Activated CD4-positive, alpha-beta T cell treated with anti-CD3 and anti-CD28 coated beads, Interleukin-2, amount 10 ng/mL, durations not matched to agents 24 days and 14 days (primary cell): ENCODE measurements at places on chromosomes 11 and 22. TPM values are rescaled to one million over a fixed set of nuclear protein-coding genes. Genes with fewer than 3 reads are reported as not detected.

GRCh38 chr11:61172888-61173287 lies 11.7 kb upstream of the VPS37C start:
- no peaks in the 10 kb centered on the region for H3K36me3 ChIP-seq
- peaks cover 11% of the 10 kb centered on the region for H3K27me3 ChIP-seq
- H3K4me1 ChIP-seq: peaks cover 14% of the 10 kb centered on the region

GRCh38 chr11:120940160-120940848 lies 83.6 kb upstream of the TBCEL start:
- no peaks in the 10 kb centered on the region for H3K36me3 ChIP-seq
- H3K4me3 ChIP-seq: no peak overlapping the region
- H3K4me1 ChIP-seq: no peaks in the 10 kb centered on the region
- H3K27ac ChIP-seq: no peak overlapping the region
- peaks cover 10% of the 10 kb centered on the region for H3K27me3 ChIP-seq

DNA sequence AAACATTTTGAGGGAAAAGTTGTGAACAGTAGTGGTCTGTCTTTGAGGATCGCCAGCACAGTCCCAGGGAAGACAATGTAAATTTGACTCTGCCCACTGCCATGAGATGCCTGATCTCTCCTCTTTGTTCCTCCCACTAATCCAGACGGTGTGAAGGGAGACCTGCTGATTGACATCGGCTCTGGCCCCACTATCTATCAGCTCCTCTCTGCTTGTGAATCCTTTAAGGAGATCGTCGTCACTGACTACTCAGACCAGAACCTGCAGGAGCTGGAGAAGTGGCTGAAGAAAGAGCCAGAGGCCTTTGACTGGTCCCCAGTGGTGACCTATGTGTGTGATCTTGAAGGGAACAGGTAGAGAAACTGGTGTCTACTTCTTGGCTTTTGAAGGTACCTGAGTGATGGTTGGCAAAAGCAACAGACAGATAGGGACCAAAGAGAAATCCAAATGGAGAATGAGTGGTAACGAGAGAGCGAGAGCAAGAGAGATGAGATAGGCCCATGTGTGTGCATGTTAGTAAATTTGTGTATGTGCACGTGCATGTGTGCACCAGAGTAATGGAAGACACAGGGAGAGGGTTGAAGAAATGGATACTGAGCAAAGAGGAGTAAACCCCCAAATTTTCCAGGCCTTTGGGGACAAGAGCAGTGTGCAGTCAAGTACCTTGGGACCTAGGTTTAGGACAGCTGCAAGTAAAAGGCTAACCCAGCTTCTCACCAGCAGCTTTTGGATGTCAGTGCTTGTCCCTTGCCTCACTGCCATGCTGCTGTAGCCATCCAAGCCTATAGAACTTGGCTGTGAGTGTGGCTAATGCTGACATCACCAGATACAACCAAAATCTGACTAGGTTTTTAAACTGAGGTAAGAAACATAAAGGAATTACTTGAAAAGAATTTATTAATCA lies 1.9 kb downstream of the NNMT start:
- no peaks in the 10 kb centered on the region for H3K36me3 ChIP-seq
- no peak overlapping the region for H3K27ac ChIP-seq
- no peaks in the 10 kb centered on the region for H3K4me1 ChIP-seq
- peaks cover 17% of the 10 kb centered on the region for H3K27me3 ChIP-seq
- DNase-seq: no peak
- H3K4me3 ChIP-seq: no peak overlapping the region

DNA sequence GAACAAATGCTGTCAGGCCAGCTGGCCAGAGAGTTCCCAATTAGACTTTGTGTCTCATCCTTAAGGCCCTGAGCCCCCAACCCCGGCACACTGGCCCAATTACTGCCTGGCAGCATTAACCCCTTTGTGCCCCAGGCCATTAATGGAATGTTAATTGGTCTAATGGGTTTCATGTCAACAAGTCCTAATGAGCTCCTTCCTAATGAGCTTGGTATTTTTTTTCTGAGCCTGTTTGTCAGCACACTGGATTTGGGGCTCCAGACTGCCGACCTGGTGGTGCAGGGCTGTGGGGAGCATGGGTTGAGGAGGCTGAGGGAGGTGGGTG lies 148.8 kb downstream of the FEZ1 start:
- no peak overlapping the region for H3K4me3 ChIP-seq
- no peaks in the 10 kb centered on the region for H3K4me1 ChIP-seq
- H3K27ac ChIP-seq: no peak overlapping the region

GRCh38 chr11:362642-363442 lies 6.5 kb upstream of the B4GALNT4 start:
- DNase-seq: no peak
- H3K4me3 ChIP-seq: no peak overlapping the region
- H3K4me1 ChIP-seq: peaks cover 3% of the 10 kb centered on the region

DNA sequence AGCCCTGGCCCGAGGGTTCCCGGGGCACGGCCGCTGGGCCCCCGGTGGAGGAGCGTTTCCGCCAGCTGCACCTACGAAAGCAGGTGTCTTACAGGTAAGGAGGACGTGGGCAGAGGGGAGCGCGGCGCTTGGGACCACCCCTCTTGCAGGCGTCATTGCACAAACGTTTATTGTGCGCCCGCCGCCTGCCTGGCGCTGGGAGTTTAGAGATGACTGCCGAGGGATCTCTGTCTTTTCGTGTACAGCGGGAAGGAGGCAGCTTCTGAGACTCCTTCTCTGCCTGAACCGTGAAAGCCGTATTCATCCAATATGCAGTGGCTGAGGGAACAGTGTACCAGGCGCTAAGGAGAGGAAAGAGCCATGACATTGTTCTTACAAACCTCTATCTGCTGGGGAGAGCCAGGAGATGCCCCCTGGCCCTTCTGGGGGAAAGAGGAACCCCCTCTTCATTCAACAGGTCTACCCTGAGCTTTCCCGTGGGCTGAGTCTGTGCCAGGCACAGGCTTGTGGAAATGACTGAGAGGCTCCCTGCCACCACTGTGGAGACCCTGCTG lies 13.8 kb upstream of the DGKZ start:
- peaks cover 38% of the 10 kb centered on the region for H3K4me1 ChIP-seq
- H3K27ac ChIP-seq: no peak overlapping the region
- peaks cover 53% of the 10 kb centered on the region for H3K27me3 ChIP-seq
- H3K4me3 ChIP-seq: peak overlapping the region; percentile 67

- H3K4me3 ChIP-seq: no peak overlapping the region
- H3K4me1 ChIP-seq: peaks cover 2% of the 10 kb centered on the region
- no peaks in the 10 kb centered on the region for H3K27me3 ChIP-seq
Measured at GRCh38 chr11:112354364-112354763, 93.7 kb upstream of the PLET1 start.

DNA sequence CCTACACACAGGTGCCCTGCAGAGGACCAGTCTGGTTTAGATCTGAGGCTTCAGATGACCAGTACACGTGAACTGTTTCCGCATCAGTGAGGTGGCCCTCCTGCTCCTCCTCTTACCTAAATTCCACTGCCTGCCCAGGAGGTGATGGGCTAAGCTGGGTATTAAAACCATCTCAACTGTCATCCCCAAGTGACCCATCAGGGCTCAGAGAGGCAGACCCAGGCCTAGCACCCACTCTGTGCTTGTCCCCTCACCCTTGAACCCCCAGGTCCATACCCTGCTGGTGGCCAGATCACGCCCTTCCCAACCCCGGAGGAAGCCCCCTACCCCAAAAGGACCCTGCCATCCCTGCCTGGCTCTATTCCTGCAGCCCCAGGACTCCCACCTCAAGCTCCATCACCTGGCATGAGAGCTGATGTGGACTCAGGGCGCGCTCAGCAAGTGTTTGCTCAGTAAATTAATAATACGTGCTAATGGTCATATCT lies 21.3 kb downstream of the RSPH14 start:
- H3K36me3 ChIP-seq: peaks cover 3% of the 10 kb centered on the region
- H3K27me3 ChIP-seq: no peaks in the 10 kb centered on the region

GRCh38 chr11:110757962-110758755 lies 45.9 kb upstream of the ARHGAP20 start:
- peaks cover 4% of the 10 kb centered on the region for H3K27me3 ChIP-seq
- H3K36me3 ChIP-seq: no peaks in the 10 kb centered on the region
- no peak overlapping the region for H3K4me3 ChIP-seq
- DNase-seq: no peak
- no peak overlapping the region for H3K27ac ChIP-seq

RNF26 gene
- total RNA-seq: 26.5 and 26.8 TPM in 2 replicates

ZMAT5 gene
- total RNA-seq: 24.9 and 26.1 TPM in 2 replicates

IGSF22 gene
- total RNA-seq: 0.31 TPM in 1 of 2 replicates, not detected in the other

TRPM5 gene
- total RNA-seq: not detected in 2 replicates

H19 gene
- total RNA-seq: not detected in 2 replicates

APOBEC3B gene
- 25.4 and 26.1 TPM in 2 replicates for total RNA-seq
